Activated naive CD8-positive, alpha-beta T cell treated with anti-CD3 and anti-CD28 coated beads, Interleukin-2, amount 10 ng/mL, durations not matched to agents 7 days and 5 days (primary cell): ENCODE measurements at places on chromosomes 2 and 18.

DNA sequence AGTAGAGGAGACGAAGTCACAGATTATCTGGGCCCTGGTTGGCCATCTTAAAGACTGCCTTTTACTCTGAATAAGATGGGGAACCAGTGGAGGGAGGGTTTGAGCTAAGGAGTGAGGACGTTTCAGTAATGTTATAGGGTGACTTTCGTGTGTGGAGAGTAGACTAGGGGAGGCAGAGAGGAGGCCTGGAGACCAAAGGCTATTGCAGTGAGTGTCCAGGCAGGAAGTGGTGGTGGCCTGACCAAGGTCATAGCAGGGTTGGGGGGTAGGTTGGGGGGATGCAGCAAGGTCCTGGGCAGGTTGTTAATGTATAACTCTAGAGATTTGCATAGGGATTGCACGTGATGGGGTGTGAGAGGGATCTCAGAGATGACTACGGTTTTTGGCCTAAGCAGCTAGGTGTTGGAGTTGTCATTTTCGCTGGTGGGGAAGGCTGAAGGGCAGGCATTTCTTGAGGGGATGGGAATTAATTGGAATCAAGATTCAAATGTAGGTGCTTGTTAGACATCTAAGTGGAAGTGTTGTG is 4.9 kb downstream of the CEP192 start:
- peaks cover 24% of the 10 kb centered on the region for H3K4me1 ChIP-seq
- DNase-seq, result no peak
- no peaks in the 10 kb centered on the region for H3K27me3 ChIP-seq

DNA sequence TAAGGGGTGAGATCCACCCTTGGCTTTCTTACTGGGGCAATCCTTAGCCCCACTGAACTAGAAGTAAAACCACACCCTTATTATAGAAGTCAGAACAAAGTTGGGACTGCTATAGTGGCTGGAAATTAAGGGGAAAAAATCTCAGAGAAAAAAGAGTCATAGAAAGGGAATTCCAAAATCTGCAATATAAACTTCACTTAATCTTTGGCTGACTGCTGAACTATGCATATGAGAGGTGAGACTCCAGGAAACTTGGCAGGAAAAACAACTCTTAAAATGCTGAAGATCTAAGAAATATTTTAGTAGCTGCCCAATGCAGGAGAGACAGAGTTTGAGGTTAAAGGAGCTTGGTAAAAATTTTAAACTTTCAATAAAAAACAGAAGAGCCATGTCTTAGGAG is 201.8 kb upstream of the FN1 start:
- DNase-seq, result no peak
- no peak overlapping the region for H3K4me3 ChIP-seq
- peaks cover 4% of the 10 kb centered on the region for H3K27me3 ChIP-seq
- H3K27ac ChIP-seq, result no peak overlapping the region

DNA sequence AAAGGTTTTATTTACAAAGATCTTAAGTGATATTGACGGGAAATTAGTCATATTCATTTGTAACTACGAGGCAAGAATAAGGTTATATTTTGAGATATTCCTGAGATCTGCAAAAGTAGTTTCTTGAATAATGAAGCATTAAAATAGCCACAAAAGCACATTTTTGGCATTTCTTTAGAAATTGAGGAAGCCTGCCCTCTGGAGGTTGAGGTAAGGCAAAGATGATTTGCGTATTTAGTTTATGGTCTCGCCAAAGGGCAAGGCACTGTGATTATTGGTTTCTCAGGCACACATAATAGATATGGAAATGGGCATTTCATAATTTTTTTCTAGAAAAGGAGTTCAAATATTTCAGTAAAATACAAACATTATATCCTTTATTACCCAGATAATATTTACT is 143.7 kb upstream of the RPRM start:
- no peak overlapping the region for H3K4me3 ChIP-seq
- no peaks in the 10 kb centered on the region for H3K27me3 ChIP-seq
- H3K36me3 ChIP-seq, result no peaks in the 10 kb centered on the region
- H3K27ac ChIP-seq, result no peak overlapping the region
- no peak for DNase-seq

- H3K36me3 ChIP-seq, result no peaks in the 10 kb centered on the region
- no peak overlapping the region for H3K27ac ChIP-seq
- peaks cover 57% of the 10 kb centered on the region for H3K27me3 ChIP-seq
- no peak overlapping the region for H3K4me3 ChIP-seq
- DNase-seq, result no peak
Measured at GRCh38 chr2:10094271-10094814, 14.1 kb upstream of the CYS1 start.

DNA sequence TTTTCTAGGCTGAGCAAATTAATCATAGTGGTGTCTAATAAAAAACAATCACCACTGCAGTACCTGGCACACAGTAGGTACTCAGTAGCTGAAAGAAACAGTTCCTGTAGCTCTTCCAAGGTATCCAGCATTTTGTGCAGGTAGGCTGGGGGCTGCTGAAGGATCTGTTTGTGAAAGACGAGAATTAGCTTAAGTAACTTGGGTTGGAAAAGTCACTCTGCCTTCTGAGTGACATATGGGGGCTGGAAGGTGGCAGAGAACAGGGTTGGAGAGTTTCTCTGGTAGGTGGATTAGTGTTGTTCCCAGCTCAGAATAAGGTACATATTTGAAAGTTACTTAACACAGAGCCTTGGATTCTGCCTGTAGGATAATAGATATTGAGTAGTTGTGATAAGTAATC is 72.8 kb downstream of the FMNL2 start:
- no peak overlapping the region for H3K4me3 ChIP-seq
- H3K27me3 ChIP-seq, result peaks cover 9% of the 10 kb centered on the region
- H3K36me3 ChIP-seq, result no peaks in the 10 kb centered on the region
- DNase-seq, result no peak
